ENCODE measurements at places on chromosomes 11 and 22.

DNA sequence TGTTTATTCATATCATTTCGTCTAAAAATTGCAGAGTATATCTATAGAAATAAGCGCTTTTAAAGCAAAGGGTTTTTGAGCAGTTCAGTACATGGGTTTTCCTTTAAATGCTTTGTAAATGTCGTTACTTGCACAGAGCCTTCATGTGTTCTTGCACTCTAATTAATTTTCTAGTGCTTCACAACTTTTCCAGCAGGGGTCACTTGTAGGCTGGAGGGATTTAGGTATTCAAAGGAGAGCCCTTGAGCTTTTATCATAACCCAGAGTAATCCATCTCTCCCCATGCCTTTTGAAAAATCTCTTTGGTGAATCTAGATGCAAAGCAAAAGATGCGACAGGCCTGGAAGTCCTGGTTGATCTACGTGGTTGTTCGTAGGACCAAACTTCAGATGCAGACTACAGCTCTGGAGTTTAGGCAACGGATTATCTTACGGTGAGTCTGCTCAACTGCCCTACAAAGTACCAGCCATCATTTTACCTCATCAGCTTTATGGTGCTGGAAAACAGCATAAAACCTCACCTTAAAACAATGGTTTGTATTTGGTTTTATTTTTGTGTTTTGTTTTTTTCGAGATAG lies 60.4 kb downstream of the SFI1 start:
- no peak for DNase-seq

GRCh38 chr22:29156507-29156906 lies 49.2 kb upstream of the EMID1 start:
- no peak for DNase-seq

- no peak for DNase-seq
Observed at GRCh38 chr22:42637555-42637954, 2.8 kb downstream of the ATP5MGL start.

GRCh38 chr11:75595429-75595828 lies 33.4 kb downstream of the SERPINH1 start:
- no peak for DNase-seq

DNA sequence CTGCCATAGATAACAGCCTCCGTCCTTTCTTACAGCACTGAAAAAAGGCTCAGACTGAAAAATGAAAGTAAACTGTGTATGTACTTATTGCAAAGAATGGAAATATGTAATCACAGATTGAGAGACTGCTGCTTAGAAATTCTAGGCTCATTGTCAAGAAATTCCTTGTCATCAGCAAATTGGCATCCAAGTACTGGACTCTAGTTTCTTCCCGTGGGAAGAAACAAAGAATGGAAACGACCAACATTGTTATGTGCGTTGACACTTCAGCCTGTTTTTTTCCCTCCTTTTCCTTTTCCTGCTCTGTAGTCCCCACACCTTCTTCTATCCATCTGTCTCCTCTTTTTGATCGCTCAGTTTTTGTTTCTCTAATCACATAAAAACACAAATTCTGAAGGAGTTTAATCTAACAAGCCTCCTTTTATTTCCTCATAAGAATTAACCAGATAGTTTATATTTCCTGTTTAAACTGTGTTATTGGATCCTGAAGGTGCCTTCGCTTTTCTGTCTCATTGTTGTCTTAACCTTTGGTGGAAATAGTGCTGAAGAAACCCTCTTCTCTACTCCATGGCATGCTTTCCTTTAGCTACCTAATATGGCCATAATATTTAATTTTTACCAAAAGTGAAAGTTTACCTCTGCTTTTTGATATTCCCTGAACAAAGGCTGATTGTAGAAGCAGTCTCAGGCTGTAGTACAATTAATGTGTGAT lies 20.0 kb upstream of the CASP12 start:
- no peak for DNase-seq

- DNase-seq = peak; percentile 71
Observed at GRCh38 chr11:121451986-121452608, at the start of gene SORL1. Gene SORL1 (plus strand): TSS chr11:121452314. CDS start chr11:121452332, 18 bp downstream.

GRCh38 chr11:19283991-19284390 lies 43.2 kb upstream of the E2F8 start:
- DNase-seq = no peak

GRCh38 chr11:11579012-11579988 lies 42.5 kb downstream of the GALNT18 start:
- DNase-seq = no peak
